IMR-90 (cell line): ENCODE measurements at places on chromosomes 6 and 20. TPM values are rescaled to one million over a fixed set of nuclear protein-coding genes. Genes with fewer than 3 reads are reported as not detected.

DNA sequence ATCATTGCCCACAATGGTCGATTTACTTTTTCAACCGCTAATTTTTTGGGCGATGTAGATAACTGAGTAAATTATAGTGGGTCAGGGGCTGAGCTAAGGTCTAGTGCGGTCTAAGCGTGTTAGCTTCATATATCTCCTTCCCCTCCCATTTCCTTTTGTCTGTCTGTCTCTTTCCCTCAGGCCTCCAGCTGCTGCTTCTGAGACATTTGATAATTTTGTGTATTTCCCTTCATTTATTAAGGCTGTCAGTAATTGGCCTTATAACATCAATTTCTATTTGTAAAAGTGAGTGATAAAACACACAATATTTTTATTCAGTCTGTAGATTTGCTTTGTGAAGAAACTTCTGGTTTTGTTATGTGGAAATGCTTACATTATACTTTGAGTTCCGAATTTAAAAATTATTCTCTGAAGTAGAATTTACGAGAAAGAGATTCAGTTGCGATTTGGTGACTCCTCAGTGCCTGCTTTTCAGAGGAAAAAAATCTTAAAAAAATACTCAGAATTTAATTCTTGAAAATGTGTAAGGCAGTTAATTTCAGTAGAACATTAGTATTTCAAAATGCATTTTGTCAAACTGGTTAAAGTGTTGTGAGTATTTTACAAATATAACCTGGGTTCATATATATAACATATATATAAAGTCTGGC lies 1.4 kb downstream of the TMEM170B start:
- peaks cover 18% of the 10 kb centered on the region for H3K27me3 ChIP-seq
- no peak overlapping the region for H3K27ac ChIP-seq
- DNase-seq: no peak
- no peaks in the 10 kb centered on the region for H3K36me3 ChIP-seq

DNA sequence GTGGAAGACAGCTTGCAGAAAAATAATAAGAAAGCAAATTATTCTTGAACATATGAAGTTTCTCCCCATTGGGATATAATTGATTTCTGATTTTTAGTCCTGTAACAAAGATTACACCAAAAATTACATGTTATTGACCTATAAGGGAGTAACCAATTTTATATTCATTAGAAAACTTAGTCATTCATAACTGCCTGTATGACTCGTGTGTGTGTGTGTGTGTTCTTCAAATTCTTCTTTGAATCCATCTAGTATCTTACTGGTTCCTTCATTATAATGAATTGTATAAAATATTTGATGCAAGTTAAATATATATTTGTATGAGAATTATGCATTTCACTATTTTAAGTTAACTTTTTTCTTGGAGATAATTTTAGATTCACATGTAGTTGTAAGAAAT lies 310.4 kb downstream of the HAO1 start:
- H3K4me3 ChIP-seq: no peak overlapping the region
- no peak for DNase-seq
- no peak overlapping the region for H3K27ac ChIP-seq
- no peaks in the 10 kb centered on the region for H3K36me3 ChIP-seq
- H3K27me3 ChIP-seq: no peaks in the 10 kb centered on the region

GRCh38 chr20:61556111-61556510 lies 304.1 kb downstream of the CDH4 start:
- H3K27me3 ChIP-seq: no peaks in the 10 kb centered on the region
- no peak overlapping the region for H3K4me3 ChIP-seq
- no peaks in the 10 kb centered on the region for H3K36me3 ChIP-seq
- peak overlapping the region; percentile 86 for H3K27ac ChIP-seq
- DNase-seq: peak; percentile 93

GRCh38 chr6:15023448-15023847 lies 222.4 kb upstream of the JARID2 start:
- peaks cover 2% of the 10 kb centered on the region; the same call in 1 of the 2 replicates for H3K4me1 ChIP-seq
- H3K27ac ChIP-seq: no peak overlapping the region
- no peak overlapping the region for H3K4me3 ChIP-seq
- H3K27me3 ChIP-seq: no peaks in the 10 kb centered on the region
- no peaks in the 10 kb centered on the region for H3K36me3 ChIP-seq

DNA sequence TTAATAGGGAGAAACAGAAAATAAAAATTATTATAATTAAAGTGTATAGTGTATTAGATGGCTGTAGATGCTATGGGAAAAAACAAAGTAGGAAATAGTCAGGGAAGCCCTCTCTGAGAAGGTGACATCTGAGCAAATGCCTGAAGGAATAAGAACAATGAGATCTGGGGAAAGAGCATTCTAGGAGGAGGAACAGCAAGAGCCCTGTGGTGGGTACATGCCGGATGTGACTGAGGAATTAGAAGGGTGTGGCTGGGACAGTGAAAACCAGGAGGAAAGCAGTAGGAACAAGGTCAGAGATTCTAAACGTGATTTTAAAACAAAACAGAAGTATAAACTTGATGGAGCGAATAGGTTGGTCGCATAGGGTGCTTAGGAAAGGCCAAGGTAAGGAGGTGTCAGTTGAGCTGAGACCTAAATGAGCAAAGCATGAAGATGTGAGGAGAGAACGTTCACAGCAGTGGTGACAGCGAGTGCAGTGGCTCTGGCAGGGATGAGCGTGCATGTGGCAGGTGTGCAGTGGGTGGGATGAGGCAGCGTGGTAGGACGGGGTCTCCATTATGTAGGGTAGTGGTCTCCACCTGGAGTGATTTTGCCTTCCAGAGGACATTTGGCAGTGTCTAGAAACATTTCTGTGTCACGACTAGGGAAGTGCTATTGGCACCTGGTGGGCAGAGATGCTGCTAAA lies 97.1 kb upstream of the MRPS10 start:
- H3K4me1 ChIP-seq: peaks cover 41% of the 10 kb centered on the region
- no peaks in the 10 kb centered on the region for H3K27me3 ChIP-seq
- DNase-seq: no peak
- peak overlapping the region; percentile 93 for H3K27ac ChIP-seq
- H3K4me3 ChIP-seq: no peak overlapping the region

DNA sequence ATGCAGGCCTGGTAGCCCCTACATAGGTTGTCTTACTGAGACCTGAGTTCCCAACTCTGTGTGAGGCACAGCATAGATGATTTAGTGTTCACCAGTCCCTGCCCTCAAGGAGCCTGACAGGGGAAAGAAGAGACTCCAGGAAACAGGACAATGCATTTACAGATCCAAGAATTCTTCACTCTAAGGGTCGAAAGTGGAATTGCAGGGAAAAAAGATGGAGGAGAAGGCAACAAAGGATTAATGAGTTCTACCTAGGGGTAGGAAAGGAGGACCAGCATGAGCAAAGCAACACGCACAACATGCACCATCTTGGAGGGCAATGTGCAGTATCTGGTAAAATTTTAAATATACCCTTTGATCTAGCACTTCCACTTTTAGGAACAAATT lies 5.9 kb downstream of the SPAG4 start:
- no peak for DNase-seq
- peaks cover 10% of the 10 kb centered on the region for H3K4me1 ChIP-seq
- peaks cover 19% of the 10 kb centered on the region for H3K36me3 ChIP-seq
- H3K4me3 ChIP-seq: no peak overlapping the region
- no peaks in the 10 kb centered on the region for H3K27me3 ChIP-seq
- H3K27ac ChIP-seq: no peak overlapping the region

- no peaks in the 10 kb centered on the region for H3K36me3 ChIP-seq
- peaks cover 4% of the 10 kb centered on the region for H3K4me1 ChIP-seq
- H3K27ac ChIP-seq: no peak overlapping the region
- no peaks in the 10 kb centered on the region; the same call in 1 of the 2 replicates for H3K27me3 ChIP-seq
- no peak for DNase-seq
Measured at GRCh38 chr20:43746344-43747137, 19.7 kb upstream of the GTSF1L start.

- H3K27ac ChIP-seq: no peak overlapping the region
- H3K27me3 ChIP-seq: peaks cover 4% of the 10 kb centered on the region
- DNase-seq: no peak
- H3K4me1 ChIP-seq: no peaks in the 10 kb centered on the region
Measured at GRCh38 chr6:6738922-6739716, 150.6 kb downstream of the LY86 start.

- H3K4me3 ChIP-seq: no peak overlapping the region
- H3K27me3 ChIP-seq: peaks cover 17% of the 10 kb centered on the region
- no peak overlapping the region for H3K27ac ChIP-seq
- peak; percentile 79 for DNase-seq
Measured at GRCh38 chr6:90319044-90319443, 22.4 kb upstream of the BACH2 start.

DNA sequence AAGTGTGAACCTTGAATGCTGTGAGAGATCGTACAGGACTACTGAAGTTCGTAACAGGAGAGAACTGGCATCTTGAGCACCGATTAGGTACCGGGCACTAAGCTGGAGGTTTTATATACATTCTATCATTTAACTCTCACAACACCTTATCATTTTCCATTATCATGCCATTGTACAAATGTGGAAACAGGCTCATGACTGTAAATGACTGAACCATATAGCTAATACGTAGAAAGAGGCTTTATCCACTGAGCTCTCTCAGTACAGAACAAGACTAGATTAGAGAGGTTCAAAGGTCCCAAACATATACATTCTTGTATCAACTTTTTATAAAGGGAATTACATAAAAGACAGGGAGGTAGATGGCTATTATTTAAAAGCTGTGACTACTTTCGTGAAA lies 130.6 kb downstream of the CEP57L1 start:
- H3K4me1 ChIP-seq: no peaks in the 10 kb centered on the region
- H3K27me3 ChIP-seq: peaks cover 25% of the 10 kb centered on the region
- H3K27ac ChIP-seq: no peak overlapping the region
- H3K36me3 ChIP-seq: no peaks in the 10 kb centered on the region
- H3K4me3 ChIP-seq: no peak overlapping the region
- DNase-seq: no peak

Gene PTK6
- not detected in 2 replicates for total RNA-seq

Gene SSTR4
- total RNA-seq: not detected in 2 replicates

Gene GRM1
- not detected in 2 replicates for total RNA-seq

Gene LTB
- total RNA-seq: not detected in 2 replicates

Gene COX4I2
- total RNA-seq: not detected in 2 replicates

Gene NEDD9
- 16.5 and 16.7 TPM in 2 replicates for total RNA-seq
